Fibroblast of lung (primary cell): ENCODE measurements at places on chromosomes 11 and 22.

DNA sequence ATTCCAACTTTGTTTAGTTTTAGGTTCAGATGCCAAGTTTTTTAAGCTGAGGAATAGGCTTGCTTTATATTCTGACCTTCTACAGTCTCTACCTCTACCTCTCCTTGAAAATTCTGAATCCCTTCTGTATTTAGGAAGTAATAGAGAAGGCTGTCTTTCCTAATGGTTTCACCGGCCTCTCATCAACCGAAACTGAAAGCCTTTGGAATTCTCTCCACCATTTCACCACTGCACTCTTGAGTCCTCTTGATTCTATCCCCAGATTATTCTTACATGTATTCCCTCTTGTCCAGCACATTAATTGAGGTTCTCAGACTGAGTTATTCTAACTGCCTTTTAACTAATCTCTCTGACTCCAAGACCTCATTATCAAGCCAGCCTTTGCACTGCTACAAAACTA is 67.7 kb upstream of the PICALM start:
- DNase-seq = no peak

DNA sequence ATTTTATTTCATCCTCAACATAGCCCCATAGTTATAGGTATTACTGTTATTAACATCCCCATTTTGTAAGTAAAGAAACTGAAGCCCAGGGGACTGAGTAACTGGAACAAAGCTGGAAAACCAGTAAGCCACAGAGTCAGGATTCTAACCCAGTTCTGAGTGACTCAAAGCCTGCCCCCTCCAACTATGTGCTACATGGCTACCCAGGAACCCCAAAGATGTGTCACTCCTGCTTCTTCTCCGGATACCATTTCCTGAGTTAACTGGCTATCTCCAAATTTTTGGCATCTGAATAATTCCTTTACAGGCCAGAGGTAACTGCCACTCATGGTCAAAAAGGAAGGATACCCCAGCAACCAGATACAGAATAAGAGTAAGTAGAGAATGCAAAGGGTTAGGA is 43.6 kb downstream of the TENM4 start:
- peak; percentile 80 for DNase-seq

DNA sequence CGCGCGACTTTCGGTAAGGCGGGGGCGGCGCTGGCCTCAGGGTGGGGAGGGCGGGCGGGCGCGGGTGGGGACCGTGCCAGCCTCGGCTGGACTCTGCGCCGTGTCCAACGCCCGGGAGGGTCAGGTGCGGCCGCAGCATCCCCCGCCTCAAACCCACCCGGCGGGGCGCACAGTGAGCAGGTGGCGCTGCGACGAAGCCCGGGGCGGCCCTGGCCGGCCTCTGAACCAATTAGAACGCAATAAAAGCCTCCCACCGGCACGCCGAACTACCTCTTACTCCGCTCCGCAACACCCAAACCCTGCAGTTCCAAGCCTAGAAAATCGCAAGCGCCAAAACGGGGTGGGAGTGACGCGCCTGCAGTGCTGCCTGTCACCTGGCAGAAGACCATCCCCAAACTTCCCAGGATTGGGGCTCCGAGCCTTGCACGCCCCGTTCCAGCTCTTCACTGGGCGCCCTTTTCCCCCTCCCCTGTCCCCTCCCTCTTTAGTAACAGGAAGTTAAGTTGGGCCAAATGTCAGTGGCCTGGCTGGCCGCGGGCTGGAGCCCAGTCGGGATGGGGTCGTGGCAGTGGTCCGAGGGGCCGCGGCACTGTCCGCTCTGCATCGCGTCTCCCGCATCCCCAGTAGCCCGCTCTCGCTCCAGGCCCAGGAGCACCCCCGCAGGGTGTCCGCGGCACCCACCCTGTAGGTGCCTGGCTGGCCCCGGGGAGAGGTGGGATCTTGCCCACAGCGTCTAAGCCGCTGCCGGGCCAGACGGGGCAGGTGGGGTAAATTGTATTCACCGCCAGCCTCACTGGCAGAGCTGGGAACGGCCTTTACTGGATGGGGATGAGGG is 541 bp downstream of the MICAL2 start:
- DNase-seq = no peak

GRCh38 chr11:65290448-65291165 is 24.1 kb upstream of the CDC42EP2 start:
- DNase-seq = peak; percentile 100

DNA sequence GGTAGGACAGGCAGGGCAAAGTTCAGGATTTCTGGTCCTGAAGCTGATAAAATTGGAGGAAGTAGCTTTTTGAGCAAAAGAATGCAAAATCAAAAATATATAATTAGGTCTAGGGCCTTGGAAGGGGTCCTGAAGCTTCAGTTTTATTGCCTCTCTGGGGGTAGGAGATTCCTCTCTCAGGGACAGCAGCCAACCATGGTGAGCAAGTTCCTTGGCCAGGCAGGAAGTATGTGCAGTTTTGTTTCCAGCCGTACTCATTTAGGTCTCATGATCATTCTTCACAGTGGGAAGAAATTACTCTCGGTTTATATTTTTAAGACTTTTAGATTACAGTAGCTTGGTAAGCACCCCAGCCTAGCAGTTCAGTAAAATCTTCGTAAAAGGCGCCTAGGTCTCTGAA is 2.9 kb upstream of the RAB38 start:
- DNase-seq = peak; percentile 47

GRCh38 chr22:26053737-26054316 is 115.4 kb upstream of the SEZ6L start:
- no peak for DNase-seq

DNA sequence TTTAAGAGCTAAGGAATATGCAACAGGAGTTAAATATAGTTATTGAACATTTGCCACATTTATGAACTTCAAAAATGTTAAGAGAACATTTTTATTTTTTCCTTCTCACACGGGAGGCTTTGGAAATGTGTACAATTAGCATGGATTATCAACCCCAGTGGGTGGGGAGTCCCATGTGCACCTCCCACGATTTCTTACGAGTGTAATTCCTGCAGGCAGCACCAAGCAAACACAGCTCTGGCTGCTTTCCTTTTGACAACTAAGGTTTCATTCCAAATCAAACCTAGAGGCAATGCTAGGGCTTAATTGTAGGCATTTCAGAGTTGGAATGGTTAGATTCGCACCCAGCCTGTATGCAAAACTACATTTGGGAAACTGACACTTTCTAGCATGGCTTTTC is 460.9 kb downstream of the METTL15 start:
- no peak for DNase-seq

GRCh38 chr11:74840486-74840885 is 91.8 kb downstream of the RNF169 start:
- DNase-seq = no peak

- DNase-seq = peak; percentile 53
Observed at GRCh38 chr11:118928870-118929500, 3.3 kb upstream of the BCL9L start.

DNA sequence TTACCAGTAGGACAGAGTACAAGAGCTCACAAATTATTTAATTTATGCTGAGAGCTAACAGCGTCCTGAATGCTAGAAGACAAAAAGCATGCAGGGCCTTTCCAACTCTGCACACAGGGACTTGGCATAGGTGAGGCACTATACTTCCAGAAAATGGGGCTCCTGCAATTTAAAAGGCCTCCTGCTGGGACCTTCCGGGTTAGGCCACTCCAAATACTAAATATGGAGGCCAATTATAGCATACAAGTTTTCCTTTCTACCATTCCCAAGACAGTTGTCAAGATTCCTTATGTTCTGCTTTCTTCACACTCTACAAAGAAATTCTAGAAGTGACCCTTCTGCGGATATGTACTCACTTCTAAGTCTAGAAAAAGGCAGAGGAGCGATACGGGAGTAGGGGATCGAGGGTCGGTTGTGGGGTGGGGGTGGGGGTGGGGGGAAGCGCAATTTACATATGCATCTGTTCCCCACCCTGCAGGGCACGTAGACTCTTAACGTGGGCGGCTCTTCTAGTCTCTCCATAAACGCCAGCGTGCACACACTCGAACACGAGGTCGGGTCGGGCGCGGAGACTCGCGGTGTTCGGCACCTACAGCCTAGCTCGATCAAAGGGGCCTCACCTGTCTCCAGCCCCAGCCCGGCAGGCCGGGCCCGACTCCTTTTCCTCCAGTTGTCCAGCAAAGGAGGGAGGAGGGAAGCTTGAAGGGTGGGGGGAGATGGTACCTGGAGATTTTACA is 728 bp downstream of the DCUN1D5 start:
- DNase-seq = peak; percentile 53

DNA sequence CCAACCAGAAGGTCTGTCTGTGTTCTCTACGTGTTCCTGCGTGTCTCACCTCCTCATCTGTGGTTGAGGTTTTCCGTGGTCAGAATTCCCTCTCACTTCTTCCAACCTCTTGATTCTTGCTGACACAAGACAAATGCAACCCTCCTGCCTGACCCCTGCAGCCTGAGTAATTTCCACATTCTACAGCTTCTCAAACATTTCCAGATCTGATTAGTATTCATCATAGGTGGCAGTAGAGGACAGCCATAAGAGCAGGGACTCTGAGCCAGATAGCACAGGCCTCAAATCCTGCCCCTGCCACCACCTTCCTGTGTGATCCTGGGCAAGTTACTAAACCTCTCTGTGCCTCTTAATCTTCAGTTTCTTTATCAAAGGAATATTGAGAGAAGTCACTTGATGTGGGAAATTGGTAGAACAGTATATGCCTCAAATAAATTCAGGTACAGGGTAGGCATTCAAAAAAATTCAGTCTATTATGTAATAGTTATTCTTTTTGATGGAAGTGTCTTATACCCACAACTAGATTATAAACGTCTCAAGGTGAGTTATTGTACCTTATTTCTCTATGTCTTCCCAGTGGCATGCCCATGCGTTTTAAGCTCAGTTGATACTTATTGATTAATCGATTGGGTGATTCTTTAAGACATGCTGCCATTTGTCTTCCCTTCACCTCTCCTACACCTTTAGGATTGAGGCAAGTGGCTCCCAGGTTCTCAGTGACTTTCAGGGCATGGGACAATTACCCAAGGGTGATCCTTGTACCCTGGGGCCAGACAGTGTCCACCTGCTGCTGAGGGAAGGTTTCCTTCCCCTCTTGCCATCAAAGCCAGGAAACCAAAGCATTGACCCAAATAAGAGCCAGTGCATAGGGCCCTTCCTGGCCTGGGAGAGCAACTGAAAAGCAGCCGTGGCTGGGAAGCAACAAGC is 19.6 kb downstream of the POU2AF1 start:
- no peak for DNase-seq

GRCh38 chr11:30579415-30580175 is 6.6 kb downstream of the MPPED2 start:
- no peak for DNase-seq

GRCh38 chr11:7072401-7073028 is 16.3 kb upstream of the RBMXL2 start:
- no peak for DNase-seq
